Gastrocnemius medialis (tissue), 4 donors: ENCODE measurements at places on chromosomes 4 and X. TPM values are rescaled to one million over a fixed set of nuclear protein-coding genes. Genes with fewer than 3 reads are reported as not detected.

DNA sequence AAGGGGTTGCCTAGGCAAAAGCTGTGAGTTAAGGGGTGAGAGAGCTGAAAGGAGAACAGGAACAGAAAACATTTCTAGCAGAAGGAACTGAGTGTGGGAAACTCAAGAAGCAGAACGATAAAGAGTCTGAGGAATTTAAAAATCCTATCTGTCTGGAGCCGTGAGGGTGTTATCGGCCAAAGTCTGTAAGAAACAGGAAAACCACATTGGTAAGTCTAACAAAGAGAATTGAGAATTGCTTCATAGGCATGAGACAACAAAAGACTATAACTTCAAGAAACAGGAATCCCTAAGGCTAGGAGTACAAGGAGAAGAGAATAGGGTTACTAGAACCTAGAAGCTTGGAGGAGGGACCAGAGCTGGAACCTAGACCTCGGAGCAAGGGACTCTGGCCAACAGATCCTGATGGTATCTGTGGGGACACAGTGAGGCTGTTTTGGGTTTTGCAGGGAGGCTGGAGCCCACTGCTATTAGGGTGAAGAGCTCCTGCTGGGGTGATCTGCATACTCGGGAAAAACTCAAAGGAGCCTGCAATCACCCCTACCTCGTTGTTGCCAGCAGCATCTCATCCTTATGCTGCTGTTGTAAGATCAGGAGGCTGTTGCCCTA is 175.6 kb downstream of the FBXO8 start:
- no peak for DNase-seq
- H3K4me3 ChIP-seq: no peak overlapping the region
- no peaks in the 10 kb centered on the region for H3K36me3 ChIP-seq
- H3K27ac ChIP-seq: no peak overlapping the region
- H3K27me3 ChIP-seq: no peaks in the 10 kb centered on the region

Gene GALNTL6
- not detected for total RNA-seq

Gene CXCL9
- total RNA-seq: not detected

DNA sequence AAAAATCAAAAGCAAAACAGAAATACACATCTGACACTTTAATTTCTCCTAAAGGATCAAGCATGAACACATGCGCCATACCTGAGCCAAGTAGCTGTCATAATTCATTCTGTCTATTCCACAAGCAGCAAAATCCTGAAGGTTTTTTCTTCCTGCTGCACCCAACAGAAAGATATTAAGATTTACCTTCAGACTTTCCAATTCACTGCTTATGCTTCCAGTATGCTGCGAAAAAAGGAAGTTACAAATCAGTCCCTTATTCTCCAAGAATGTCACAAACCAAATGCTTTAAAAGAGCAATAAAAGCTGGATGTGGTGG is 29.2 kb upstream of the FGFBP2 start:
- no peak overlapping the region for H3K27ac ChIP-seq
- H3K4me1 ChIP-seq: no peaks in the 10 kb centered on the region
- no peaks in the 10 kb centered on the region for H3K36me3 ChIP-seq
- DNase-seq: no peak
- no peaks in the 10 kb centered on the region for H3K27me3 ChIP-seq
- H3K4me3 ChIP-seq: no peak overlapping the region
